ENCODE measurements at places on chromosomes 3 and 15.

GRCh38 chr3:127264292-127264691, 23.6 kb downstream of the PRR20G start:
- DNase-seq, result no peak

GRCh38 chr15:95739131-95739530, 591.4 kb upstream of the NR2F2 start:
- no peak for DNase-seq

DNA sequence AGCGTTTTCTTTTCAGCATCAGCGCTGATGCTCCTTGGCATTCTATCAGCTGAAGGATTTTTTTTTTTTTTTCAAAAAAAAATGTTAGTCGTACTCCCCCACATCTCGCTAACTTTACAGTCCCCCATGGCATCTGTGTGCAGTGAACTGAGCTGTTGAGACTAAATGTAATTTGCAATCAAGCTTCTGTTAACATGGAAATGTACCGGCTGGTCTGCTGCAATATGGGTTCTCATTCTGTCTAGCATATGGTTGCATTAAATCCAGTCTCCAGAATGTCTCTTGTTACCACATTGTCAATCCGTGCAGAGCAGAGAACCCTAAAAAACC, 32.2 kb upstream of the TPRG1 start:
- no peak for DNase-seq

DNA sequence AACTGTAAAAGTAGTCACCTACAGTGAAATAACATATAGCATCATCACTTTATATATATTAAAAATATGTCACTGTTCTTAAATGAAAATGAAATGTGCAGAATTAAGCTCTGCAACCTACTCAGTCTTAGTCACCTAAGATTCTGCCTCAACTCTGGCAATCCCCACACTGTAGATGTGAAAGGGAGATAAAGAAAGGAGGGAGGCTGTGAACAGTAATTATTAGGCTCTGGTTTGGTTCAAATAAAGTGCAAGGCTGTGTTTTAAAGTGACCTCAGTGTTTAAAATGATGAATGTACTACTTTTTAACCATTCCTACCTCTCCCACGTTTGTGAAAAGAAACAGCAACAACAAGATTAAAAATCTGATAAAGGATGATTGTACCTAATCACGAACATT, 72.2 kb downstream of the ATP8B4 start:
- no peak for DNase-seq

DNA sequence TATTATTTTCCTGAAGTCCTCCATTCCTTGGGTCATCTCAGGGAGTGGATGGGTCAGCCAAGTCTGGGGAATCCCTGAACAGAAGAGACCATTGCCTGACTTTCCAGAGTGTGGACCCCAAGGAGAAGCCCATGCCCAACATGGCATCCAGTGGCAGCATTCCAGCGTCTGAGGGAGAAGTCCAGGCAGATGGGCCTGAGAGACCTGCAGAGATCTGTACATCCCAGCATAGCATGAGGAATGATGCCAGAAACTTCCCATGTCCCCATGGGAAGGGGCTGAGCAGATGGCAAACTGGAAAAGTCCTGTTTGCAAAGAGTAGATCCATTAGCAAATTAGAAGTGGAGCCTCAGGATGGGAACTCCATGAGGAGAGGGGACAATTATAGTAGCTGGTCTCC, 17.6 kb upstream of the COLQ start:
- no peak for DNase-seq

- no peak for DNase-seq
Observed at GRCh38 chr3:15506571-15506970, 14.9 kb downstream of the COLQ start.

DNA sequence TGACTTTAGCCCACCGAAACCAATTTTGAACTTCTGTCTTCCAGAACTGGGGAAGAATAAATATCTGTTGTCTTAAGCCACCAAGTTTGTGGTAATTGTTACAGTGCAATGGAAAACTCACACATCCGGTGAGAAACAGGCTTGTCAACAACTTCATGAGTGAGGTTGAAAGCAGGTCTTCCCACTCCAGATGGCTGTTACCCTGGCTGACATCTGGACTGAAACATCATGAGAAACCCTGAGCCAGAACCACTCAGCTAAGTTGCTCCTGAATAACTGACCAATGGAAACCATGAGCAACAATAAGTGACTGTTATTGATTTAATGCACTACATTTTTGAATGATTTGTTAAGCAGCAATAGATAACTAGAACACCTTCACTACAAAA, 10.3 kb downstream of the ACSBG1 start:
- no peak for DNase-seq

DNA sequence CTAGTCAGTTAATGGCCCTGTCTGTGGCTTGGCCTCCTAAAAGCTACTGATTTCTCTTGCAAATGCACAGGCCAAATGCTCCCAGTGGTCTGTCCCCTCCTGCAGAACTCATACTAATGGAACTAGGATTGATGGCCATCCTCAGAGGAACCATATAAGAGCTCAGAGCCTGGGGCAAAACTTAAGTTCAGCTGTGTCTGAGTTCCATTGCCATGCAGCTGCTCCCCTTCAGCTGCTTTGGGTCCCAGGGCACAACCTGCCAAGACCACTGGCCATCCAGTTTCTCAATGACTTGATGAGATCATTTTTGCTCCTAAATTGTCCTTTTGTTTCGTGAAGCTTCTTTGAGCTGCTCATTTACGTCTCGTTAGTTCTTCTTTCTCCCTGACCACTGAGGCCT, 529.5 kb upstream of the TBL1XR1 start:
- no peak for DNase-seq

GRCh38 chr3:64259636-64260035, 34.4 kb upstream of the PRICKLE2 start:
- DNase-seq, result no peak

GRCh38 chr3:53606793-53607192, 112.4 kb downstream of the CACNA1D start:
- DNase-seq, result no peak

- DNase-seq, result no peak
Observed at GRCh38 chr15:67551207-67551743, 8.8 kb downstream of the MAP2K5 start.

GRCh38 chr3:155619118-155619915, 125.6 kb downstream of the PLCH1 start:
- no peak for DNase-seq

DNA sequence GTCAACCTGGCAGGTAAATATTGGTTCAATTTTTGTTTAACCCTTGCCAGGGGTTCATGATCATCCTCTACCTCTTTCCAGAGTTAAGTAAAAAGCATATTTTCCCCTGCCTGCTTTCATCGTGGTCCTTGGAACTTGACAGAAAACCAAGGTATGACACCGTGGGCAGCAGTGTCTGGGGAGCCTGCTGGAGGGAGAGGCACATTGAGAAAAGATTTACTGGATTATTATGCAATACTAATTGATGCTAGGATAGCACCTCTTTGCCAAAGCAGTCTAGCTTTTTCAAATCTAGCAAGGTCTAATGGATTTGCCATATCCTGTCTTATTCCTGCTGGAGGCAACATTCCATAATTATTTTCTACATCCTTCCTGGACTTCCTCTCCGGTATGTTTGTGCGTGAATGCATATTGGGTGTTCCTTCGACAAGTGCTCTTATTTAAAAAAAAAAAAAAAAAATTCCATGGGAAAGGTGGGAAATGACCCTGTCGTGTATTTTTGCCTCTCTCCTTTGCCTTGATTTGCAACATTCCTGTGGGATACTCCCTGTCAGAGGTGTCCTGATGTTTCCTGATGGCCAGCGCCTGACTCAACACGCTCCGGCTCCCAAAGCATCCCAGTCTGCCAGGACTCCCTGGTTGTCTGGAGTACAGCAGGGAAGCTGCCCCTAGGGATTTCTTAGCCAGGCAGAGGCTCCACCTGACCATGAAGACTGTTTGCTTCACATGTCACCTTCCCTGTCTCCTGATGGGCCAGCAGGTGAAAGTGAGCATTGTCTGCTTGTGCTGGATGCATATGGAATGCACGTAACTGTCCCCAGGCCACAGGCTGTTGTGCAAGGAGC, 6.3 kb downstream of the BHLHE40 start:
- DNase-seq, result no peak

- DNase-seq, result no peak
Observed at GRCh38 chr3:168807448-168807847, 711.7 kb upstream of the GOLIM4 start.

DNA sequence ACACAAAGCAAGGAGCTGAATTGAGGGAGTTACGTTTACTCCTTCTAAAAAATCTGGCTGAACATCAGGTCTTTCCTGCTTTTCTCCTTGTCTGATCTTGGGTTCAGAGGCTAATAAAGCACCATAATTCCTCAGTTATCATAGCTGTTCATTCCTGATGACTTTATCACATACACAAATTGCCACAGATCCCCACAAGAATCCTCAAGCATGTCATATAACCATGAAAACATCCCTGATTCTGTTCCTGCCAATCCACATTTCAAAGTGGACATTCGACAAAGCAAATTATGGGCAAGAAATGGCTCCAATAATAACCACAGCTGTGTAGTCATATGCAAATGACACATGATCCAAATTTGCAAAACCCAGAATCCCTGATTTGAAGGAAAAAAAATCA, 321.3 kb downstream of the MEX3B start:
- no peak for DNase-seq

- no peak for DNase-seq
Observed at GRCh38 chr3:138139691-138140090, 7.5 kb upstream of the A4GNT start.

GRCh38 chr15:94400526-94401298, 169.4 kb downstream of the MCTP2 start:
- no peak for DNase-seq

DNA sequence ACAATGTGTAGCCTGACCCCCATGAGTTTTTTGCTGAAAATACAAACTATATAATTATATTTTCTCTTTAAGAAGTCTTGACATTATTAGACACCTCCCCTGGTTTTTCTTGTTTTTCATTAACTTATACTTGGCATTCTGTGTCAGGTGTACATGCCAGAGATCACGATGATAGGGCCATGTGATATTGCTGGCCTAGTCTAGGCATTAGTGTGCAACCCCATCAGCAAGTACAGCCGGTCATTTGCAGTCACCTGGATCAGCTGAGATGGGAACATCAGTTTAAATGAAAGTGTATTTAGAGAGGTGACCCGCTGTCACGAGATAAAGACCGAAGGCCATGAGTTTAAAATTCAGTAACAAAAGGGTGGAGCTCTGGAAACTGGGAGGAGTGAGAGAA, 12.6 kb upstream of the SPPL2A start:
- no peak for DNase-seq

DNA sequence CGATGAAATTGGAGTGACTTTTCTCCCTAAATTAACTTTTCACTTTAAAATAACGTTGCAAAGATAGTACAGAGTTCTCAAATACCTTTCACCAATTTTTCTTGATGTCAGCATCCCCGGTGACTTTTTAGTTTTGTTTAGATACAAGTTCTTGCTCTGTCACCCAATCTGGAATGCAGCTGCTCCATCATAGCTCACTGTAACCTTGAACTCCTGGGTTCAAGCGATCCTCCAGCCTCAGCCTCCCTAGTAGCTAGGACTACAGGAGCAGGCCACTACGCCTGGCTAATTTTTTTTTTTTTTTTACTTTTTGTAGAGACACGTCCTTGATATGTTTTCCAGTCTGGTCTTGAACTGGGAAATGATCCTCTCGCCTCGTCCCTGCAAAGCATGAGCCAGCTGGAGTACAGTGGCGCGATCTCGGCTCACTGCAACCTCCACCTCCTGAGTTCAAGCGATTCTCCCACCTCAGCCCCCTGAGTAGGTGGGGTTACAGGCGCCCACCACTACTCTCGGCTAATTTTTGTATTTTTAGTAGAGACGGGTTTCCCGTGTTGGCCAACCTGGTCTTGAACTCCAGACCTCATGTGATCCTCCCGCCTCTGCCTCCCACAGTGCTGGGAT, 747 bp downstream of the NSUN3 start:
- DNase-seq, result no peak

- no peak for DNase-seq
Observed at GRCh38 chr3:10279384-10280176, 13.2 kb downstream of the GHRL start.

- DNase-seq, result no peak
Observed at GRCh38 chr3:117308353-117308752, 598.8 kb downstream of the TUSC7 start.

- no peak for DNase-seq
Observed at GRCh38 chr3:58863206-58863605, 186.6 kb downstream of the CFAP20DC start.

DNA sequence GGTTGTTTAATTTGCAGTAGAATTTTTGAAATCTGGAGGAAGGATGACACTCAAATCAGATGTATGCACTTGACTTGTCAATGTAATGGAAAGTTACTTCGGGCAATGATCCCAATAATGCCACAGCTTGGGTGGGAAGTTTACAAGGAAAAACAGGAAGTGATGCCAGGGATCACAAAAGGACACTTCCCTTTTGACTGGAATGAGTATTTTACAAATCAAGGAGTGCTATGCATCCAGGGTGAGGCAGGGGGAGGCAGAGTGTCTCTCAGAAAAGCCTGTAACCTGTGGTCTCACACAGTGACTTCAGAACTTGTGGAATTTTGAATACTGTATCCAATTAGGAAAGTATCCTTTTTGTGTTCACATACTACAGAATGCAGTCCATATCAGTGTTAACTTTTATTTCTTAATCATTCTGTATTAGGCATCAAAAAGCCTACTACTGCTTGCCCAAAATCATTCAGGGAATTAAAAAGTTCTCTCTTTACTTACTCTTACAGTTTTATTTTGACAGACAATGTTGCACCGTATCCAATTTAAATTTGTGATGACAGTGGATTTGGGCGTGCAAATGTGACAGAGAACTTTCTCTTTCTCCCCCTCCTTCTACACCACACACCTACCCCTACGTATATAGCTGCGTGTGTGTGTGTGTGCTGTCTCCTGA, 445.1 kb downstream of the MECOM start:
- DNase-seq, result no peak

- no peak for DNase-seq
Observed at GRCh38 chr3:45105855-45106671, 40.1 kb downstream of the CDCP1 start.

GRCh38 chr3:29922992-29923746, 642.3 kb downstream of the RBMS3 start:
- DNase-seq, result no peak

GRCh38 chr3:141103067-141103466, 51.9 kb downstream of the SPSB4 start:
- DNase-seq, result no peak

DNA sequence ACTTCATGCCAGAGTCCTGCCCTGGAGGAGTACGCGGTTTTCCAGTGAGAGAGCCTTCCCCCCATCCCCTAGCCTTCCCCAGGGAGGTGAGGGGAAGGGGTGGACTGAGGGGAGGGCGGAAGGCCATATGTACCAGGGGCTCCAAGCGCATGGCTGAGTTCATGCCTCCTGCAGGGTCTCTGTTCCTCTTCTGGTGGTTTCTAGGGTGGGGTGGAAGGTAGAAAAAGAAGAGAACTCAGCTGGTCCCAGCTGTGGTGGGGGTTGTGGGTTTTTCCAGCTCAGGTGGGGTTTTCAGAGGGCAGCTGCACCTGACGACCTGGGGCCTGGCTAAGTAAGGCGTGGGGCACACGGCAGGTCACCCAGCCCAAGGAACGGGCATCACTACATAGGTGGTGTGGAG, 10.7 kb upstream of the IQSEC1 start:
- no peak for DNase-seq

GRCh38 chr15:97930230-97930629, 30.3 kb upstream of the ARRDC4 start:
- no peak for DNase-seq

GRCh38 chr3:171230865-171231264, 204.3 kb upstream of the SLC2A2 start:
- DNase-seq, result no peak
